ENCODE measurements at places on chromosomes 5 and 9. TPM values are rescaled to one million over a fixed set of nuclear protein-coding genes. Genes with fewer than 3 reads are reported as not detected.

- DNase-seq, result no peak
These were observed 8.7 kb upstream of the AOPEP start for GRCh38 chr9:94717761-94718160.

DNA sequence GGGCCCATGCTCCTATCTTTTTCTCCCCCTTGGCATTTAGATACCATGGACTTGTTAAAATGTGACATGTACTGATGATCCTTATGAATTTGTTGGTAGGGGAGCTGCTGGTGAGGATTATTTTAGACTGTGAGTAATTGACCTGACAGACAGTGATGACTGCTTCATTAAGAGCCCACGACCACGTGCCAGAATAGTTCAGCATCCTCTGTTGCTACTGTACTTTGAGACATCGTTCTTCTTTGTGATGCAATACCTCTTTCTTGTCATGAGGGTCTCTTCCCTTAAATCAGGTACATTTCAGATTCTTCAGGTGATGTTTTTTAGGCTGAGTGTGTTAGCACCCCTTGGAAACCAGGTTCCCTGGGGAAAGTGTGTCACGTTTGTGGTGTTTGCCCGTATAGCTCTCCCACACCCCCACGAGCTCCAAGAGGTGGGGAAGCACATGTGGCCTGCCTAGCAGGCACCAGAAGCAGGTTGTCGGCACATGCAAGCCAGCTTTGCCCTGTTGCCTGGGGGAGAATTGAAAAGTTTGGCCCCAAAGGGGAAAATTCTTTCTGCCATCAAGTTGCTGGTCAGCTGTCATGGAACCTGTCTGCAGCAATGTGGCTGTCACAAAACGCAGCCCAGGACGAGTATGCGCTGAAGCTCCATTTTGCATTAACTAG, 25.1 kb downstream of the QRFP start:
- DNase-seq, result no peak

DNA sequence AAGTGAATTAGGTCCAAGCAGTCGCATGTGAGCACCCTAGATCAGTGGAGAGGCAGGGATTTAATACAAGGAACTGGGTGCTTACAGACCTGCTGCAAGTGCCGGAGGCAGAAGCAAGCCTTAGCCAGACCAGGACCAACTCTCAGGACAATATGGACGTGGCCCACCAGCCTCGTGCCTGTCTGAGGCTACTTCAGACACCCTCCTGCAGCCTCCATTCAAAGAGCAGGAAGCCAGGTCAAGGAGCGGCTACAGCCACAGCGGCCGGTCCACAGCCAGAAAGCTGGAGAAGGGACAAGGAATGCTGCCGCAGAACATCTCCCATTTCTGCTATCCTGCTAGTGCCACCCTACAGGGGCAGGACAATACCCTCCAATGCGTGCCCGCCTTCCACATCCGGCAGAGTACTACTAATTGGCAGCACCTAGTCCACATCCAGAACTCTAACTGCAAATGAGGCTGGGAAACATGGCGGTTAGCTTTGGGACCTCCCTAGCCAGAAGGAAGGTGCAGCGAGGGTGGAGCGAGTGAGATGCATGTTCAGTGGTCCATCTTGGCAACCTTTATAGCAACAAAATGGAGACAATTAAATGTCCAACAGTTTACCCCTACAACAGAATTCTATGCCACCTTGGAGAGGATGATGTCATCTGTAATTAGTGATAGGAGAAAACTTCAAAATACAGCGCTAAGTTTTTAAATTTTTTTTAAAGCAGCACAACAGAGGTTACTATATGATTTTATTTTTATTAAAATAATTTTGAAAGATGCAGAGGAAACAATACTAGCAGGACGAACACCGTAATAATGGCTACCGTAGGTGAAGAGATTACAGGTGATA, 1.0 kb upstream of the ALDH1B1 start:
- no peak for DNase-seq

GRCh38 chr9:120267929-120268328, 312.0 kb downstream of the CDK5RAP2 start:
- DNase-seq, result no peak

- DNase-seq, result no peak
These were observed at the start of gene GPR151 for GRCh38 chr5:146516151-146516475. TSS of gene GPR151 (minus strand) at chr5:146516190. CDS start at chr5:146516113, 77 bp downstream.

- DNase-seq, result no peak
These were observed 214.7 kb downstream of the ADCY2 start for GRCh38 chr5:7610531-7611177.

DNA sequence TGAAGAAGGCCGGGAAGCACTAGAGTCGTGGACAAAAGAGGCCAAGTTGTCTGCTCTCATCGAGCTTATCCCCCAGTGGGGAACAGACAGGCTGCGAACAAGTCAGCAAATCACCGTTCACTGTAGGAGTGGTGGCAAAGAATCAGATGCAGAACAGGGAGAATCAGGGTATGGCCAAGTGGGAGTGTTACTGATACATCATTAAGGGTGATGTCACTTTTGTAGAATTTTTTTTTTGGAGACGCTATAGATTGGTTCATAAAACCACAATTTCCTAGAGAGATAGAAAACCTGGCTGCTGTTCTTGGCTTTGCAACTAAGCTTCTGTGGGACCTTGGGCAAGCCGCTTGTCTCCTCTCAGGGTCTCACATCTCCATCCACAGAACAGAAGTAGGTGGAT, 21.3 kb downstream of the SPRY4 start:
- DNase-seq, result no peak

- DNase-seq, result peak; percentile 3
These were observed 43.4 kb upstream of the KIAA1958 start for GRCh38 chr9:112443200-112443599.

- DNase-seq, result peak; percentile 98
These were observed 60.2 kb upstream of the SLC2A8 start for GRCh38 chr9:127336506-127337352.

- DNase-seq, result no peak
These were observed 66.0 kb downstream of the GNAQ start for GRCh38 chr9:77965445-77966123.

- no peak for DNase-seq
These were observed 1.3 kb downstream of the CD74 start for GRCh38 chr5:150411245-150411979.

DNA sequence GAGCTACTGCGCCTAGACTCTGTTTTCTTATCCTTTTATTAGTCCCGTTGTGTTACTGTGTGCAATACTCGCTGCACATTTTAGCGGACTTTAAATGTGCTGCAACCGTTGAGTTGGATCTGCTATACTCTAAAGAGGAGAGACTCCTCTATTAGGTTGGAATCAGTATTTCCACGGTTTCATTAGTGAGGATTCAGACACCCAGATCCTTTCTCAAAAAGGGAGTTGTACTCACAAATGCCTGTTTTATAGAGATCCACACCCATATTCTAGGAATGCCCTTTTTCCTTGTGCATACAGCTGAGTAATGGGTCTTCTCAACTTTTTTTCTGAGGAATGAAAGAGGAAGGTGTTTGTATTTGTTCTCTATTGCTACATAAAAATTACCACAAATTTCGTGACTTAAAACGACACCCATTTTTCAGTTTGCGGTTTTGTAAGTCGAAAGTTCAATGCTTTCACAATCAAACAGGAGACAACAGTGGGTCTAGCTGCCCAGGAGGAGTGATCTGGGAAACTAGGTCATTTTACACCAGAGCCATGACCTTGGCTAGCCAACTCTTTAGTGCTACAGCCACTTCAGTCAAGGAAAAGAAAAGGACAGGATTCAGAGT, 52.8 kb upstream of the SLC44A1 start:
- DNase-seq, result no peak

- no peak for DNase-seq
These were observed 27.5 kb downstream of the GPX3 start for GRCh38 chr5:151047814-151048425.

DNA sequence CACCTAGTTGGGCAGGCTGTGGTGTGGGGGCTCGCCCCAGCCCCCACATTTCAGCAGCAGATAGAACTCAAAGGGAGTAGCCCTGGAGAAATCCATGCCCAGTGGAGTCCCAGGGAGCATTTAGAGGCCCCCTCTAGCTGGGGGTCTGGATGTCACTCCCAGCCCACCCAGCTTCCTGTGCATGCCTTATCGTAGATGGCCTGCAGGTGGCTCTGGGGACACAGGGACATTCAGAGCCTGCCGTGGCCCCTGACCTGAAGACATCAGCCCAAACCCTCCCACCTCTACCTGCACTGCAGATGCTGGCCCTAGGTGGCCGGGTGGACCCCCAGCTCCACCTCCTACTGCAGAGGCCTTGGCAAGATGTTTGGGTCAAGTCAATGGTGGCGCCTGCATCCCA, 49.0 kb upstream of the LMX1B start:
- no peak for DNase-seq

DNA sequence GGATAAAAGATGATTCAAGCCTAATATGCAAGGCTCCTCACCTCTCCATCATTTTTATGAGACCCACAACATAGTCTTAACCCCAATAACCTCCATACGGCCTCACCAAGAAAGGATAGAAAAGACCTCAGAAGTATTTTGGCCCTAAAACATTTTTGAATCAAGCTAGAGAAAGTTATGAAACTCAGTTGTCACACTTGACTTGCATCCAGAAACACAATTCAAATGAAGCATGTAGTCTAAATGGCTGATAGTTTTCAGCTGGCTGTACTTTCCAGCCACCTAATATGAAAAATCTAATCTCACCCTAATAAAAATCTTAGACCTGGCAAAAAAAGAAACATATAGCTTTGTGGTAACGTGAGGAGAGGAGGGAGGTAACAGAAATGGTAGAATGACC, 116.1 kb downstream of the ARL15 start:
- no peak for DNase-seq

DNA sequence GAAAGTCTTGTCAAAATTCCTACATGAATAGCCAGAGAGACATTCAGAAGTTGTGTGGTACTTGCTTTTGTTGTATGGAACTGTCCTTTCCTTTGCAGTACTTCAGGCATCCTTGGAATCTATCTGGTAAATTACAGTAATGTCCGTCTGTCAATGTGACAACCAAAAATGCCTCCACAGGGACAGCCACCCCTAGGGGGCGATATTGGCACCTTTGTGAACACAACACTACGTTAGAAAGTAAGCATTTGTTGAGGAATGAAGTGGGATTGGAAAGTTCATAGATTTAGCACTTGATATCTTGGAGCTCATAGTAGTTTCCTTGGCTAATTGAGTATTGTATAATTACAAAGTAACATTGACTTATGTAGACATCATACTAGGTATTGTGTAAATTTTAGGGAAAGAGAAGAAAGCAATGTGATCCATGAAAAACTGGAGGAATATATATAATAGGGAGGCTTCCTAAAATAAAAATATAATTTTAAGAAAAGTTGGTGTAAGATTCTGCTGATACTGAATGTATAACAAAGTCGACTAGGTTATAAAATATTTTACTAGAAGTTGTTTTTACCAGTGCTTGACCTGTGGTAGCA, 32.7 kb downstream of the TMEFF1 start:
- peak; percentile 77 for DNase-seq

DNA sequence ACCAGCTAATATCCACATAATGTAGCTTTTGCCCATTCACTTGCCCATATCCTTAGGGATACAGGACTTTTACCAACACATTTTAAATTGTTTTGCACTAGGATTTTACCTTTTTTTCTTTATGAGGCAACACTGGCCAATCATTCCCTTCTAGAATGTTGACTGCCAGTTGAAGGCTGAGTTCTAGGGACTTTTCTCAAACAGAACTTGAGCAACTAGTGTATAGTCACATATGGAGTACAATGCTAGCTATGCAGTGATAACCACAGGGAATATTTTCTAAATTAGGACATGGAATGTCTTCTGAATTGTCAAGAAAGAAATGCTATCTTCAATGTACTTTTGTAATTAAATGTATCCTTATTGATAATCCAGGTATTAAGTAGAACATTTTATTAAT, 133.6 kb downstream of the OXCT1 start:
- no peak for DNase-seq

DNA sequence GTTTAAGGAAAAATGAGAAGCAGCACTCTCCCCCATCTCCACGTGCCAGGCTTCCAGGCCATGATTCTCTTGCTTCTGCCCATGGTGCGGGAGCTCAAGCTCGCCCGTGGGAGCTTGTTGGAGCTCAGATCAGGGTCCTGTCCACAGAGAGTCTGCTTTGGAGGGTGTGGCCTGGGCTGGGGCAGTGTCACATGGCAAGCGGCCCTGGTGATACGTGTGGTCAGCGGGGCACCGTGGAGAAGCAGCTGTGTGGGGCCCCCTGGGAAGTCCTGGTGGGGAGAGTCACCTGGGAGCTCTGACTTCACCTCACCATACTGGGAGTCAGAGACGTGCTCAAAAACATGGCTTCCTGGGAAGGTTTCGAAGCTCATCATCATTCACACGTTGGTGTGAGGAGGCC, 275.3 kb downstream of the GADD45G start:
- DNase-seq, result no peak

- DNase-seq, result no peak
These were observed 590 bp downstream of the PCDHA6 start for GRCh38 chr5:140828362-140828737.

- no peak for DNase-seq
These were observed 516.6 kb upstream of the DAB2 start for GRCh38 chr5:39941416-39941815.

DNA sequence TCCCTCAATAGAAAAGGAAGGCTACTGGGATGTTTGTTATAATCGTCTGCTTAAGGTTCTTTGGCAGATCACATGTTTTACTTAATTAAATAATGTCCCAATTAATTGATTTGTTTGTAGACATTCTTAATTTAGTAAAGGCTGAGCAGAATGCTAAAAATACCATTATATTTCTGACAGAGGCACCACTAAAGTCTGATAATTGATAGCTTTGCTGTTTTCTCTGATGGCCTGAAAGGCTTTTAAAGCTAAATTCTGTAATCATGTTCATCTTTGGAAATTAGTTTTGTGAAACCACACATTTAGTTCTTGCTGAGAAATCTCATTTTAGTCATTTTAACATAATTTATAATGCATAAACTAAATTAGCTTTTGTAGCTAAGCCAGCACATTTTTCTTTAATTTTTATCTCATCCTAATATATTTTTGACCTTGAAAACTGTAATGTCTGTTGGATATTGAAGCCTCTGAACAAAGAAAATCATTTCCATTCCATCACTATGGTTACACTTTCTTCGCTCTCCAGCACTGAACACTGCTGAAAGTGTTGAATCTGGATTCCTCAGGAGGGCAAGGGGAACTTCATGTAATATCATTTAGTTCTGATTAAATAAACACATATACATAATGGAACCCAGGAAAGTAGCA, 329.4 kb downstream of the ELAVL2 start:
- DNase-seq, result no peak

DNA sequence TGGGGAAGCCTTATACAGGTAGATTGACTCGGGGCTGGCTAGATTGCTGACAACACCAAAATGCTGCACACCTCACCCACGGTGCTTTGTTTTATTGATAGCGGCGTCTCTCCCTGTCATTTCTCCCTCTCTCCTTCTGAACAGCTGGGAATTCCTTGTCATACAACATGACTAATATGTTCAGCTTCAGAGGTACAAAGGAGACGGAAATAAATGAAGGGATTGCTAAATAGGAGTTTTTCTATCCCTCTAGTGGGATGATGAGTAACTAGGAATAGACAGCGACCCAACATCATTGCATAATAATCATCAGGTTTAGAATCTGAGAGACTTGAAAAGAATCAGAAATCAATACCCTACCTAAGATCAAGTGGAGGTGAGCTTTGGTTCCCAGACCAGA, 337.7 kb upstream of the PANK3 start:
- peak; percentile 32 for DNase-seq

- DNase-seq, result no peak
These were observed 31.1 kb downstream of the ERAP1 start for GRCh38 chr5:96776621-96777020.

GRCh38 chr5:94218374-94218773, 400.0 kb downstream of the KIAA0825 start:
- peak; percentile 80 for DNase-seq

The BTNL8 gene
- total RNA-seq, result not detected

The ITGA2 gene
- total RNA-seq, result 1.5 TPM

The CEL gene
- total RNA-seq, result 0.57 TPM

The GDA gene
- total RNA-seq, result not detected

The PCDHGA10 gene
- total RNA-seq, result 21.4 TPM

Data from LHCN-M2 (cell line).